ENCODE measurements at places on chromosomes 11 and 22. TPM values are rescaled to one million over a fixed set of nuclear protein-coding genes. Genes with fewer than 3 reads are reported as not detected.

DNA sequence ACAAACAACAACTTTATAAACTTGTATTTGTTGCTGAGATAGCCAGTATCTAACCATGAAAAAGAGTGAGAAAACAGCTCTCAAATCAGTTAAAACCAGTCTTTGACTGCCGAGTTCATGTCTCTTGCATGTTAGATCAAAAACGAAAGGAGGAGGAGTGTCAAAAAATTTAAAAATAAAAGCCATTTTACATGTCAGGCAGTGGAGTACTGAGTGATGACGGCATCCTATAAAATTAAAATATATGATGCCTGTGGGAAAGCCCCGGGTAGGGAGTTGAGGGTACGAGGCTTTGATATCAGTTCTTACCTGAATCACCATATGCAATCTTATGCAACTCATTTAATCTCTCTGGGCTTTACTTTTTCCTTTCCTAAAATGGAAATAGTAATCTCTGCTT, 117.3 kb downstream of the ETS1 start:
- DNase-seq: no peak

DNA sequence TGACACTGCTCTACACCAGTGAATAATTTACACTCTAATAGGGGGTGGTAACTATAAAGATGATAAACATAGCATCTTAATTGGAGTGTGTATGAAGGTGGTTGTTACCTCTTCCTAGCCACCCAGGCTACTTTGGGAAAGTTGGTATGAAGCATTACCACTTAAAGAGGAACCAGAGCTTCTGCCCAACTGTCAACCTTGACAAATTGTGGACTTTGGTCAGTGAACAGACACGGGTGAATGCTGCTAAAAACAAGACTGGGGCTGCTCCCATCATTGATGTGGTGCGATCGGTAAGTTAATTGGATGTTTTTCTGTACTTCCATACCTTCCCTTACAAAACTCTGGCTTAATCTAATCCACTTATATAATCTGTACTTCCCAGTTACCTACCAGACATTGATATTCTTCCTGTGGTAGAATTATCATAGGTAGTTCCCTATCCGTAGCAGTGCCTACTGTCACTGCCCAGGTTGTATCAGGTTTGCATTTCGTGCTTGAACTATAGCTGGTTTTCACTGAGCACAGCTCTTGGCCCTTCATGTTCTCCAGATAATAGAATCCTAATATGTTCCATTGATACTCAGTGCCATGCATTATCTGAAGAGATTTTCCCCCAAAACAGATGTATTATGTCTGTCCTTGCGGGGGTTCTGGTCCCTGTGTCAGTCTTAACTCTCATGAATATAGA, 2.2 kb downstream of the RPL27A start:
- DNase-seq: no peak

The GNG3 gene
- 0.36 TPM for polyA plus RNA-seq

The NCF4 gene
- polyA plus RNA-seq: 6.6 TPM

GRCh38 chr11:111455291-111456085, 56.7 kb downstream of the BTG4 start:
- DNase-seq: no peak

- DNase-seq: no peak
These were observed 92.5 kb downstream of the DSCAML1 start for GRCh38 chr11:117704395-117705100.

Data from CD8-positive, alpha-beta memory T cell (primary cell).